Breast epithelium (tissue), 4 donors: ENCODE measurements at places on chromosomes 13 and 19. TPM values are rescaled to one million over a fixed set of nuclear protein-coding genes. Genes with fewer than 3 reads are reported as not detected.

DNA sequence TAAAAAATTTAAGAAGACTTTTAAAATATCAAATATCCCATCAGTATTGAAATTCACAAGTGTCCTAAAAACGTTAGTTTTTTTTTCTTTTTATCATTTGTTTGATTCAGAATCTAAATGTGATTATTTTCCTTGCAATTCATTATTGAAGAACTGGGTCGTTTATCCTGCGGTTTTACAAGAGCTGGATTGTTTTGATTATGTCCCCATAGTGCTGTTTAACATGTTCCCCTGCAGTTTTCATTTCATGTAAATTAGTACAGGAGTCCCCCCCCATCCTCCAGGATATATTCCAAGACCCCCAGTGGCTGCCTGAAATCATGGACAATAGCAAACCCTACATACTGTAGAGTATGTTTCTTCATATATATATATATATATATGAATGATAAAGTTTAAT is 105.7 kb downstream of the KCTD15 start:
- peaks cover 3% of the 10 kb centered on the region for H3K4me1 ChIP-seq
- H3K27me3 ChIP-seq: no peaks in the 10 kb centered on the region
- H3K27ac ChIP-seq: no peak overlapping the region
- no peak for DNase-seq

GRCh38 chr19:17020385-17020784 is 6.2 kb downstream of the CPAMD8 start:
- no peaks in the 10 kb centered on the region for H3K27me3 ChIP-seq
- no peak overlapping the region for H3K4me3 ChIP-seq
- DNase-seq: no peak
- peak overlapping the region; percentile 60 for H3K27ac ChIP-seq
- H3K4me1 ChIP-seq: no peaks in the 10 kb centered on the region

DNA sequence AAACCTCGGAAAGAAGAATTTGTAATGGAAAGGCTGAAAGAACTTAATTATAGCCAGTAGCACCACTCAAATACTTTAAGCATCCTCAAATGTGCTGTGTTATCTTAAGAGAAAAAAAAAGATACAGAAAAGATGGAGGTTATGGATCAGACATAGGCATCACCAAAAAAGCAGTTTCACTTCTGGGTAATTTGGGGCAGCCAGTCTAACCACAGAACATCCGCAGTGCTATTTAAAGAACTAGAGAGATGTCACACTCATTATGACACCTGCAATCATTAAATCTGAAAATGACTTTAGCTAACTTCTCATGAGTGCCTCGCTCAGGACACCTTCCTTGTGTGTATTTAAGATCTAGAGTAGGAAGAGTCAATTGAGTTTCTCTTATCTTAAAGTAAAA is 211.8 kb downstream of the RBM26 start:
- H3K4me1 ChIP-seq: no peaks in the 10 kb centered on the region
- no peak for DNase-seq

BLOC1S3 gene
- 13.0 TPM for total RNA-seq
